Panc1 (cell line): ENCODE measurements at places on chromosomes 13 and 19. TPM values are rescaled to one million over a fixed set of nuclear protein-coding genes. Genes with fewer than 3 reads are reported as not detected.

The DNAJB1 gene
- total RNA-seq, result 149 TPM

The SAFB gene
- 83.0 TPM for total RNA-seq

The HSPB6 gene
- total RNA-seq, result 0.87 TPM

The C13orf42 gene
- not detected for total RNA-seq

The SHANK1 gene
- not detected for total RNA-seq

The KCTD4 gene
- not detected for total RNA-seq

The GZMM gene
- 0.69 TPM for total RNA-seq

The TSHZ3 gene
- 7.8 TPM for total RNA-seq

The KISS1R gene
- 0.92 TPM for total RNA-seq

The TEX26 gene
- not detected for total RNA-seq

The FCHO1 gene
- 1.1 TPM for total RNA-seq

The ZNF729 gene
- total RNA-seq, result not detected
